ENCODE measurements at places on chromosomes 1 and 21.
A peak's percentile ranks its signal among the peaks of the same experiment; 100 is the strongest.

GRCh38 chr1:81799939-81800694 lies 617 bp upstream of the ADGRL2 start:
- DNase-seq = no peak

GRCh38 chr1:152143150-152143887 lies 15.7 kb downstream of the RPTN start:
- DNase-seq = no peak

- DNase-seq = no peak
These were observed 44.6 kb upstream of the ZNF281 start for GRCh38 chr1:200454425-200454824.

DNA sequence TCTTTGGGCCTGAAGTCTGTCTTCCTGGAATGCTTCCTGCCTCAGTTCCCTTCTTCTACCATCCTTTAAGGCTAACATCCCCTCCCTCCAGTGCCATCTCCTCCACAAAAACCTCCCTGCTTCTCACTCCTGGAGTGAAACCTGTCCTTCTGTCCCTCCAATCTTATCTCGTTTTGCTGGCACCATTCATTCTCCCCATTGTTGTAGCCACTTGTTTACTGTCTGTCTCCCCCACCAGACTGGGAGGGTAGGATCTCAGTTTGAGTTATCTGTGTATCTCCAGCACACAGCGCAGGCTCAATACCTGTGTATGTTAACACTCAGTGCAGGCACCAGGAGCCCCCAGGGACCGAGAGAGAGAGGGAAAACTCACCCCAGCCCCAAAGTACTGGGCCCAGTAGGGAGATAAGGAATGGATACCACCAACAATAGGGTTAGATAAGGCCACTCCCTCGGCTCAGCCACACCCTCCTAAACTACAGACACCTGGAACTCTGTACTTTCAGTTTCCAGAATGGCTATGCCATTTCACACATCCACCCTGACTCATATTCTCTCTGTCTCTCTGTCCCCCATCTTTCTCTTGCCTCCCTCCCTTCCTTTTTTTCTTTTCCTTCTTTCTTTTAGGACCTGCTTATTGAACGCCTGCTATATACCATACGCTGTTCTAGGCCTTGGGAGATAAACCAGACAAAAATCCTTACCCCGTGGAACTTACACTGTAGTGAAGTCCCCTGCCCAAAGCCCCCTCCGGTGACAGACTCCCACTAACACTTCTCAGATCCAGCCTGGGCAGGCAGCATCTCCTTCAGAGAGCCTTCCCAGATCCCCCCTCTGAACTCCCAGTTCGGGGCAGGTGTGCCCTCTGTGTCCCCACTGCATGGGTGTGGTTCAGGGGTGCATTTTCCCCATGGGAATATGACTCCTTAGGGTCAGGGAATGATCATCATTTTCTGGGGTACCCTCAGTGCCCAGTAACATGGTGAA lies 3.3 kb upstream of the SSBP3 start:
- DNase-seq = no peak

DNA sequence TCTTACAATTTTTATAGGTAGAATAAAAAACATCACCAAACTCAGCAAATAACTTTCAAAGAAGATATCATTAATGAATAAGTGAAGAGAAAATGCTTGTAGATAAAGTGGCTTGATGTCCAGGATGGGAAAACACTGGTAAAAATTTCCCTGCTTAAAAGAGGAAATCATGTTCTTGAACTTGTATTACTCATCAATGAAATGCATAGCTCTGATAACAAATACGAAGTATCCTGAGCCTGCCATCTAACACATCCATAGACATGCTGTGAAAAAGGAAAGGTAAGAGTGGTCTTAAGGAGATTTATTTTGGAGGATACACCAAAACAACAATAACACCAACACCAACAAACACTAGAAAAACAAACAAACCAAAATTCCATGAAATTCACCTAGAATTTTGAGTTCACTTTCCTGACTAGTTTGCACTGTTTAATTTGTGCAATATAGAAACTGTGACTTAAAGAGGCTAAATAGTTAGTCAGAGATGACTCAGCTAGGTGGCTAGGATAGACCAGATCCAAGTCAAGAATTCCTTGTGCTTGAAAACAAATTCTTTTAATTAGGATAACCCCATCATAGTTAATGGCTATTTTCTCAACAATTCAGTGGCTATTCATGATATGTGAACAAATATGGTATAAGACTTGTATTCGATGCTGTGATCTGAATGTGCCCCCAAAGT lies 179.8 kb upstream of the KCNK2 start:
- DNase-seq = no peak

DNA sequence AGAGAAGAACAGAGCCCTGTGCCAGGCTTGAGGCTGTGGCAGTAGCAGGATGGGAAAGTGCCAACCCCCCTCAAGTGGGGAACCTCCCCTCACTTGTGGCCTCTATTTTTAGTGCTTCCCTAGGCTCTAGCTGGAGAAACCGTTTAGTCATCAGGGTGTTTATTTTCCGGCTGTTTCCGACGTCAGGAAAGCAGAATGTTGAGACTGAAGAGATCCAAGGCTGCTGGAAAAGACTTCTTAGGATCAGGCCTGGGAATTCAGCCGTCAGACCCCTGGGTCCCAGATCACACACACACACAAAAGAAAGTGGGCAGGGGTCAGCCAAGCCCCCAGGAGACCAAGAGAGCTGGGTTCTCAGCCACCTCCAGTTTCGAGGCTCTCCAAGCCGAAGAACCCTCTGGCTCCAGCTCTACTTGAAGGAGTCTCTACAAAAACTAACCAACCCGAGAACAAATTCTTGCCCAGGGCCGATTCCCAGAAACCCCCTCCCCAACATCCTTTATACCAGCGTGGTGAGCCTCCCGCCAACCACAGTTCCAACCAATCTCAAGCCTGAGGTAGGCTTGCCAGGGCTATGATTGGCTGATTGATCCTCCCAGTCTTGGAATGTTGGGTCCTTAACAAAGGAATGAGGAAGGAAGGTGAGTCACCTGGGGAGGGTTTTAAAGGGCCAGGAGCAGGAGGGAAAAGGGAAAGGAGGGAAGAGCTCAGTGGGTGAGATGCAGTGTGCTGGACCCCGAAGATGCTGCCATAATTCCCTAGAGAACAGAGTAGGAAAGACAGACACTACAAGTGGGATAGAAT lies 2.5 kb upstream of the MEF2D start:
- peak; percentile 76 for DNase-seq

- DNase-seq = no peak
These were observed 14.6 kb upstream of the C1orf146 start for GRCh38 chr1:92203105-92203504.

DNA sequence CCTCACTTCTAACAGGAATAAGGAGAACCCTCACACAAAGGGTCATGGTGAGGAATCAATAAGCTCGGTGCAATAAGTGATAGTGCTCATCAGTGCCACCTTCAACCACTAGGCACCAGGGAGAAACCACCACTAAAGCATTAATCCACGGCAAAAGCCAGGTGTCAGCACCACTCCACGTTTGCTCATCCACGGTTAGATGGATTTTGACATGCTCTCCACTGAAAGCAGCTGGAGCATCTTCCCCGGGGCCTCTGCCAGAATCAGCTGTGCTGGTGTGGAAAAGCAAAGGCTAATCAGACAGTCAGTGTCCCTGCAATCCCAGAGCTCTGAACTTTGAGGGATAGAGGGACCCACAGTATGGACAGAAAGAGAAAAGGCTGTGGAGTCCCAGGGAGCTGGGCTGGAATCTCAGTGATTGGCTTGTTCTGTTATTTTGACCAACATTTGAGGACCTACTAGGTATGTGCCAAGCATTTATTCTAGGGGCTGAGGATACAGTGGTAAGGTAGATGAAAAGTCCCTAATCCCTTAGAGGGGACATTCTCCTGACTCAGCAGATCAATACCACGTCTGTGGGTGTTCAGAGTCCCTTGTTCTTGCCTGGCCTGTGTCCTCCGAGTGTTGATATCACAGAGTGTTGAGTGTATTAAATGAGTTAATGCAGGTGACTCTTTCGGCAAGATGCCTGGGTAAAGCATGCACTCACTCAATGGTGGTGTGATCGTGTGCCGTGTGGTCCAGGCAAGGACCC lies 41.3 kb downstream of the FHAD1 start:
- no peak for DNase-seq

- DNase-seq = no peak
These were observed 1.4 kb upstream of the DNAJC11 start for GRCh38 chr1:6703016-6703415.

GRCh38 chr1:218665221-218665620 lies 320.1 kb downstream of the TGFB2 start:
- peak; percentile 62 for DNase-seq

GRCh38 chr1:111446967-111447892 lies 1.8 kb downstream of the WDR77 start:
- no peak for DNase-seq

DNA sequence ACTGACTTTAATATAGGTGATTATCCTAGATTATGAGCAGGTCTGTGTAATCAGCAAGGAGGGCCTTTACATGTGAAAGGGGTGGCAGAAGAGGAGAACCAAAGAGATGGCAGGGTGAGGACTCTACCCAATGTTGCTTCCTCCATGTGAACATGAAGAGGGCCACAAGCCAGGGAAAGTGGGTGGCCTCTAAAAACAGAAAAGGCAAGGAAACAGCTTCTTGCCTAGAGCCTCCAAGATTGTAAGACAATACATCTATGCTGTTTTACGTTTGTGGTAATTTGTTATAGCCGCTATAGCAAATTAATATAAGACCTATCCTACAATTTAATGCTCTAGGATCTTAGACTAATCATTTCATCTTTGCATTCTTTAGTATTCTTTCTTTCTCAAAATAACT lies 85.5 kb downstream of the PLPP3 start:
- no peak for DNase-seq

GRCh38 chr1:237685551-237685950 lies 205.2 kb downstream of the ZP4 start:
- no peak for DNase-seq

GRCh38 chr21:42220138-42220701 lies 1.3 kb downstream of the ABCG1 start:
- peak; percentile 89 for DNase-seq

- DNase-seq = no peak
These were observed at the start of gene SPOCD1 for GRCh38 chr1:31815752-31816500. SPOCD1 (minus strand) TSS chr1:31816022; CDS start chr1:31815333, 689 bp downstream.

DNA sequence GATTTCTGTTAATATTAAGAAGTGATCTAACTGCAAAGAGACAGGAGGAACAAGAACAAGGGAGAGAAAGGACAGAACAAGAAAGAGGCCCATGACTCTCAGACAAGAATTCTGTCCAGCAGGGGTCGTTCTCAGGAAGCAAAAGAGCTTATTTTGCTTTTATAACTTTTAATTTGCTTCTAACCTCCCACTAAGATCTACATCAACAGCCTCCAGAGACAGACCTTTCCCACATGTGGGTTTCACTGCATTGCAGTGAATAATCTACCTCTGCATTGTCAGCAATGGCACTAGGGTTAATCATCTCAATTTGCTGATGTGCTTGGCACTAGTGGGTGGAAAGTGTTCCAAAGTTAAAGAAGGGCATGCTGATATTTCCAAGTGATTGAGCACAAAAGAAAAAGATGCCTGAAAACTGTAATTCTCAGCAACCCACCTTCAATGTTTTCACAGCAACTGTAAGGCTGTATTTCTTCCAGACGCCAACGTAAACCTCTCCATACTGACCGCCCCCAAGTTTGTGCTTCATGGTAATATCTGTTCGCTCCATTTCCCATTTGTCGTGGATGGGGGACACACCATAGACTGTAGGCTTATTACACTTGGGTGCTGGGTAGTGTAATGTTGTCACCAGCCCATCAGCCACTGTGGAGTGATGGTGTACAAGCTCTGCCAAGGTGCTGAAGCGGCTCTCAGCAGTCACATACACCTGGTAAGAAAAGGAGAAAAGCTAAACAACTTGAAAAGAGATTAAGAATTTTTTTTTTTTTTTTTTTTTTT lies 39.5 kb downstream of the TOR3A start:
- peak; percentile 23 for DNase-seq

DNA sequence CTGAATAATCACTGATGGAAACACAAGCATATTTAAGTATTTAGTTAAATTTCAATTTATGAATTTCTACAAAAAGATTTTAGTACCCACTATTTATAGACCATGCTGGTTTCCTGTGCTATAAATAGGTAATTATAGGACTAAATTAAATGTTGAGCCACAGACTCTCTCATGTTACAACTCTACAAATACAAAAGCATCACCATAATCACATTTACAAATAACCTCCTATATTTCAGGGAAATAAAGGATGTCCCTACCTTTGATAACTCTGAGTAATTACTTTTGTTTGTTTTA lies 32.6 kb upstream of the CCDC190 start:
- DNase-seq = no peak

GRCh38 chr1:224266915-224267856 lies 62.8 kb downstream of the NVL start:
- no peak for DNase-seq

DNA sequence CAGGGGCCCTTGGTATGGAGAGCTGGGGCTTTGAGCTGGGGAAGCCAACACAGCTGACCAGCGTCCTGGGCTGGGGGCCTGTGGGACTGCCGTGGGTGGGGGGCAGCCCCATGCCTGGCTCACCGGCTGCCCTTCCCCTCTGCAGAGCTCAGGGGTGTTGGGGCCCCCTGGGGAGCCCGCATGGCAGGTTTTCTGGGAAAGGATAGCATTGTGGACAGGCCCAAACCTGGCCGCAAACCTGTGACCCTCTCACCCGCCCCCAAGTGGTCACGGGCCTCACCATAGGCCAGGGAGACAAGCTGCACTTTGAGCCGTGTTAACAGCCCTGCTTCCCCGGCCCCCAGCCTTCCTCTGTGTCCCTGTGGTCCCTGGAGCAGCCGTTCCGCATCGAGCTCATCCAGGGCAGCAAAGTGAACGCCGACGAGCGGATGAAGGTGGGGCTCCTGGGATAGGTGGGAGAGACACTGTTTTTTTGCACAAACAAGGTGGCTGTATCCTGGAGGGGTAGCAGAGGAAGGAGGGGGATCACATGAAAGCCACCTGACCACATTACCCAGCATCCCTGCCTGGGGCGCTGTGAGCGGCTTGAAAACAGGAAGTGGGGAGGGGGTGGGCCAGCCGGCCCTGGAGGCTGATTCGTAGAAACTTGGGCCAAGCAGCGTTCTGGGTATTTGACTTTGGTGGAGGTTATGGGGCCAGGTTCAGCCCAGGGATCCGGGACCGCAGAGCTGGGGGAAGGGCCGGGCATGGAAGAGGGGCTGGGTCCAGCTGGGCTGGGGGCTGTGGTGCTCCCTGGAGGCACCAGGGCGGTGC lies 65.9 kb downstream of the PIK3CD start:
- DNase-seq = peak; percentile 43

GRCh38 chr1:150922519-150922975 lies 3.6 kb upstream of the SETDB1 start:
- peak; percentile 35 for DNase-seq

DNA sequence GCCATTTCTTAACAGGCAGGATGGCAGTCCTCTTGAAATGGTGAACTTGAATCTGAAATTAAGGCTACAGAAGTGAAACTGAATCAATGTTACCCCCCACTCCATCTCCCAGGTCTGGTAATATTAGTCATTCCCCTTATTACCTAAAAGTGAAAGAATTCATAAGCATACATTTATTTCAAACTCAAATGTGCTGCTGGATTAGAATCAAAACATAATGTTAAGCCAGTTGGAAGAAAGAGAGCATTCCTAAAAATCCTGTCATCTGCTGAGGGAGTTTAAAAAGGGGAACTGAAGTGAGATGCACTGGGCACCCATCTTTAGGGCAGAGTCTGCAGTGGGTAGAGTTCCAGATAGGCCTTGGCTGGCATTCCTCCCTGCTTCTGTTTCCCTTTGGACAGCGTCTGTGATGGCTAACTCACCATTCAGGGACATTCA lies 17.4 kb downstream of the KIAA0319L start:
- DNase-seq = no peak

- DNase-seq = no peak
These were observed 172.7 kb upstream of the NR5A2 start for GRCh38 chr1:199854686-199855321.

Measured in globus pallidus (tissue), 1 donor.